ENCODE measurements at places on chromosomes 11 and 22.

- no peak for DNase-seq
Observed at GRCh38 chr11:1824221-1825038, 10.4 kb upstream of the SYT8 start.

GRCh38 chr22:41296826-41297667, 4.3 kb upstream of the ZC3H7B start:
- DNase-seq: no peak

- no peak for DNase-seq
Observed at GRCh38 chr11:95055283-95055897, 6.2 kb downstream of the KDM4F start.

- DNase-seq: no peak
Observed at GRCh38 chr11:78180751-78181150, 7.7 kb downstream of the KCTD21 start.

- DNase-seq: no peak
Observed at GRCh38 chr11:124900464-124900863, 2.8 kb upstream of the ROBO4 start.

DNA sequence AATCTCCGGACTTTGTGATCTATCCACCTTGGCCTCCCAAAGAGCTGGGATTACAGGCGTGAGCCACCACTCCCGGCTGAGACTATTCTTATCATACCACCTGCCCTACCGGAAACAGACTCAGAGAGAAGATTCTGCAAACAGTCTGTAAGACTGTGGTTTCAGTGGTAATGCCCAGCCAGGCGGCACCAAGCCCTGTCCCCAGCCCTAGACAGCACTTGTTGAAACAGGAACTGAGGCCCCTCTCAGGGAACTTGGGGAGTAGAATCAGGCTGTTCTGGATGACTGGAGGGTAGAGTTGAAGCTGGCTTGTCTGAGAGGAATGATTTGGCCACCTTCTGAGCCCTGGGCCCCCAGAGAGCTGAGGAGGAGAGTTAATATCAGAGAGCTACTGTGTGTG, 1.3 kb upstream of the INSC start:
- no peak for DNase-seq

DNA sequence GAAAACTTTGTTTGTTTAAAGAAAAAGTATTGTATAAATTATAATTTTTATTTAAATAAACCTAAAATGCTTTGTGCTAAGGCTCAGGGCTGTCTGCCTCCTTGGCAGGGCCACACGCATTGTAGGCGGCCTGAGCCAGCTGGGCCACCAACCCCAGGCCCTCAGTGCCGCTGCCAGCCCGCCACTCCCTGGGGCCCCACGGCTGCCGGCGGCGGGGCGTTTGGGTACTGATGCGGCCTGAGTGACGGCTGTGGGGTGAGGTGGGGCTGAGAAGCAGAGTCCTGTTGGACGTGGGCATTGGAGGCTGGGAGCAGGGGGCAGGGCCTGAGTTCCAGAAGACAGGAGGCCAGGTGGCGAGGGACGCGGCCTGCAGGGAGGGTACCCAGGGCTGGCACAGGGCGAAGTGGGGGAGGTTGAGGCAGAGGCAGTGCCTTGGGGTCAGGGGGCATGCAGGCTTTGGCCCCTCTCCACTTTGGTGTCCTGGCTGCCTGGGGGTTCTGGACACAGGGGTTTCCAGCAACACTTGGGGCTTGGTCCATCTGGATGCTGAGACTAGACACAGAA, 58.3 kb downstream of the CERK start:
- DNase-seq: no peak

- DNase-seq: no peak
Observed at GRCh38 chr22:20438427-20438677, 727 bp upstream of the SCARF2 start.

- DNase-seq: no peak
Observed at GRCh38 chr11:33701302-33702230, 940 bp upstream of the C11orf91 start.

DNA sequence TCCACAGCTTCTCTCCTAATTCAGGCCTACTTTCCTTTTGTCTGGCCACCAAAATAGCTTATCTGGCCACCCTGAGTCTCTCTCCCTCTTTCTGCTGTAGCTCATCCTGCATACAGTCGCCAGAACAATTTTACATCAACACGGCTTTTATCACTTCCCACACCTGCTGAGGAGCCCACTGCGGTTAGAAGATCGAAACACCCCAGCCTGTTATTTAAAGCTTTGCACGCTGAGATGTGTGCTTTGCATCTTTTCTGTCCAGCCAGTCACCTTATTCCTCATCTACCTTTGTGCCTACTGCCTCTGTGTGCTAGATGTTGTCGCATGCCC, 96.0 kb downstream of the COMMD9 start:
- DNase-seq: no peak

DNA sequence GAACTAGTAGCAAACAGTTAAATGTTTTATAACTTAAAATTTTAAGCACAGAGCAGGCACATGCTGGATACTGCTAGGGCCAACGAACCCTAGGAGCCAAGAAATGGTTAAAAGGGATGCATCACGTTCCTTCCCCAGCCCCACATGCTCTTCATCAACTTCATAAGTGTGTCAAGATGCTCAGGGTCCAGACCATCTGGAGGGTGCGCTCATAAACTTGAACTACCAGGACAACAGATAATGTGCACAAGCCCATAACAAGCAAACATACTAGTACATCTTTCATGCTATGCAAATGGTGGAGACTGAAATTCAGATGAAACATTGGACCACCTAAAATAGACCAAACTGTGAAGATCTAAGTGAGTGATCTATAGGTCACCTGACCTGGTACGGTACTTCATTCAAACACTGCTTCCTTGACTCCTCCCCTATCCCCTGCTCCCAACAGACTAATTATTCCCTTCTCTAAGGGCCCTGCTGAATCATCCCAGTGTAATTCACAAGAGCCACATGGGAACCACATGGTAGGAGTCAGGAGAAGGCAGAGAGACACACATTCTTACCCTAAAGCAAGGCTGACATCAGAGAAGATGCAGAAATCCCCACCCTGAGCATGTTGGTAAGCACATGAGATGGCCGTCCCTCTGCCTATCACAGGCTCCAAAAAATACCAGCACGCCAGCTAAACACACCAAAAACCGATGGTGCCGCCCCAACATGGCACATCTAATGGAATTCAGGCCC, 83.9 kb downstream of the ETS1 start:
- DNase-seq: no peak

- DNase-seq: no peak
Observed at GRCh38 chr11:3982431-3982830, 112.2 kb upstream of the RRM1 start.

- DNase-seq: no peak
Observed at GRCh38 chr11:68929135-68929534, 25.4 kb downstream of the IGHMBP2 start.

DNA sequence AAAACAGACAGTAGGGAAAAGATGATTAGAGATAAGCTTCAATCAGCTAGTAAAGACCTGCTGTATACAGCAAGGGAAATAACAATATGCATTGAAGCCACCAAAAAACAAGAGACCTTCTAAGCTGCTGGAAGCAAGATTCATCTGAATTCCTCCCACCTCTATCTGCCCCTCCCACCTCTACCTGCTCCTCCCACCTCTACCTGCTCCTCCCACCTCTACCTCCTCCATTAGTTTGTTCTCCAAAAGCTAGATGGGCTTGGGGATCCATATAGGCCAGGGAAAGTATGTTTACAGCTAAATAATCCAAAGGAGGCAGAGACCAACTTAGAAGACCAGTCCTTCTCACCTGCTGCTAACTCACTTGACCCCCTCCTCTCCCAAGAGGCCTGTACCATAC, 33.2 kb downstream of the PAK1 start:
- DNase-seq: no peak

GRCh38 chr11:106854429-106854828, 163.8 kb downstream of the GUCY1A2 start:
- no peak for DNase-seq

GRCh38 chr11:127632546-127632945, 632.0 kb upstream of the KIRREL3 start:
- DNase-seq: no peak

GRCh38 chr11:32131321-32131720, 40.4 kb downstream of the RCN1 start:
- no peak for DNase-seq

DNA sequence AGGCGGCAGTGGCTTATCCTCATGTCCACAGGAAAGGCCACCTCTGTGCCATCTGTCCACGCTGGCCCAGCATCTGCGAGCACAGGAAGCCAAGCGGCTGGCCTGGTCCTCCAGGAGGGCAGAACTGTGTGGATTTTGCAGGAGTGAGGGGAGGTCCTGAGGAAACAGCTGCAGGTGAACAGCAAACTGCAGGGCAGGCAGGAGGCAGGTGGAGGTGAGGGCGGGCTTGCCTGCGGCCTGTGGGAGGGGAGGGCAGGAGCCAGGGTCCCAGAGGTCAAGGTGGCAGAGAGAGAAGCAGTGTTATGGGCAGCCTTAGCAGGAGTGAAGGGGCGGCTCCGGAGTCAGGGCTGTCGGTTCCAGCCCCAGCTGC, 369.7 kb downstream of the SHANK2 start:
- no peak for DNase-seq

DNA sequence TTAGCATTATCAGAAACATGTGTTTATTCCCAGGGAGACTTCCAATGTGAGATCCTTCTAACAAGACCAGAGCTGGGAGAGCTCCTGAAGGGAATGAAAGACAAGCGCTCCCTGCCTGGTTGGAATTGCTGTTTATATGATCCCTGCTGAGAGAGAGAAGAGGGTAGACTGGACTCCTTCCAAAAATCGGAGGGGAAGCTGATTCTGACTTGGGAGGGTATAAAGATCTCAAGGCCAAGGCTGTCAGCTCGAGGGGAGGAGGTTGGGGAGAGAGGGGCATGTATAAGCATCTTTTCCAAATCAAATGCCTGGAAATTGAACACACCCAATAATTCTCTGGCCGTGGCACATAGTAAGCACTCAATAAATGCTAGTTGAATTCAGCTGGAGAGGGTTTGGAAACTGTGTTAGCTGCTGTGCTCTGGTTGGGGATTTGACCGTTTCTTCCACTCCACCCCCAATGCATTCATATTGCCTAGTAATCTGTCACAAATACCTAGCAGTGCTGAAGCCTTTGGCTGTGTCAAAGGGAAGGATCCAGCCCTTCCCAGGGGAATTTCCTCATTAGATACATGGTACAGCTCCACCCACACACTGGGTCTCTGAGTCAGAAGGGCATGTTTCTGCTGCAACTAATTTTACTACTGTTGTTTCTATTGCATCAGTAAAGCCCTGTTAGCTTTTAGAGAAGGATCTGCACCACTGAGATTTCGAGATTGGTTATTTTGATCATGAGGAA, 61.5 kb downstream of the CACNG2 start:
- DNase-seq: no peak
